Activated CD8-positive, alpha-beta memory T cell treated with anti-CD3 and anti-CD28 coated beads, Interleukin-2, amount 50 U/mL, for 4 hours (primary cell): ENCODE measurements at places on chromosomes 1 and 21.

GRCh38 chr1:219179293-219179692, 5.6 kb downstream of the LYPLAL1 start:
- DNase-seq = no peak

GRCh38 chr1:185632659-185633423, 101.3 kb upstream of the HMCN1 start:
- no peak for DNase-seq

- no peak for DNase-seq
These were observed 55.0 kb downstream of the S1PR1 start for GRCh38 chr1:101291562-101292380.

GRCh38 chr1:119594376-119594775, 53.7 kb downstream of the ZNF697 start:
- DNase-seq = no peak

- no peak for DNase-seq
These were observed 8.2 kb downstream of the SPATA46 start for GRCh38 chr1:162368451-162368850.

GRCh38 chr1:245092638-245092976, 62.2 kb upstream of the KIF26B start:
- DNase-seq = no peak

- no peak for DNase-seq
These were observed 587.1 kb upstream of the NEGR1 start for GRCh38 chr1:72869441-72869840.

- DNase-seq = no peak
These were observed 241.0 kb upstream of the SGIP1 start for GRCh38 chr1:66292944-66293343.

- no peak for DNase-seq
These were observed 397.2 kb downstream of the KCNH1 start for GRCh38 chr1:210736713-210737112.

- no peak for DNase-seq
These were observed 67.7 kb upstream of the RAB4A start for GRCh38 chr1:229203030-229203751.

- no peak for DNase-seq
These were observed 38.4 kb upstream of the CD101 start for GRCh38 chr1:116962987-116963639.

DNA sequence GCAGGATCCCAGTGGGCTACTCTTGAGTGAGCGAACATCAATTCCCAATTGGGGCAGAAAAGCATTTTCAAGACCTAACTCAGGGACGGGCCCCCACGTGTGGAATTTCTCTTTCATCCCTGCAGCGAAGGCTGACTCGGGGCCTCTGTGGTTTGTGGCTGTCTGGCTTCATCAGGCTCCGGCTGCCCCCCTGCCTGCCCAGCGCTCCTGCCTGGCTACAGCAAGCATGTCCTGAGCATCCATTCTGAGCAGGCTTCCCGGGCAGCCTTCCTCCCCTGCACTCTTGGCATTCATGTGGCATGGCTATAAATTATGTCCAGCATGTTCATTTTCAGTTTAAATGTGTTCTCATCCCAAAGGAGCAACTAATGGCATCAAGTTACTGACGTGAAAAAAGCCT, 588.1 kb downstream of the KIF26B start:
- DNase-seq = no peak

- no peak for DNase-seq
These were observed 22.8 kb downstream of the RAB4A start for GRCh38 chr1:229293528-229294204.

DNA sequence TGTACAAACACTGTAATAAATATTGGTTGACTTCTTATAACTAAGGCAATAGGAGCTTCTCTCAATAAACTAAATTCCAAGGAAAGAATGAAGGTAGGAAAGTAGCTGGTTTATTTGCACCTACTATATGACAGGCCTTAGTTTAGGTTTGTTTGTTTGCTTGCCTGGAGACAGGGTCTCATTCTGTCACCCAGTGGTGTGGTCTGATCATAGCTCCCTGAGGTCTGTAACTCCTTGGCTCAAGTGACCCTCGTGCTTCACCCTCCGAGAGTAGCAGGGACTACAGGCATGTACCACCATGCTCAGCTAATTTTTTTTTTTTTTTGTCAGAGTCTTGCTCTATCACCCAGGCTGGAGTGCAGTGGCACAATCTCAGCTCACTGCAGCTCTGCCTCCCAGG, 1.9 kb upstream of the EDARADD start:
- DNase-seq = no peak

- no peak for DNase-seq
These were observed 53.1 kb upstream of the CD5L start for GRCh38 chr1:157894613-157895165.

GRCh38 chr21:41924368-41924754, 29.5 kb downstream of the C2CD2 start:
- DNase-seq = no peak

GRCh38 chr1:15314328-15315281, 67.6 kb downstream of the FHAD1 start:
- no peak for DNase-seq

- no peak for DNase-seq
These were observed 22.1 kb upstream of the DISP1 start for GRCh38 chr1:222792744-222793143.

GRCh38 chr1:200938955-200939354, 44.3 kb downstream of the INAVA start:
- no peak for DNase-seq
